ENCODE measurements at places on chromosomes 2 and 18.

DNA sequence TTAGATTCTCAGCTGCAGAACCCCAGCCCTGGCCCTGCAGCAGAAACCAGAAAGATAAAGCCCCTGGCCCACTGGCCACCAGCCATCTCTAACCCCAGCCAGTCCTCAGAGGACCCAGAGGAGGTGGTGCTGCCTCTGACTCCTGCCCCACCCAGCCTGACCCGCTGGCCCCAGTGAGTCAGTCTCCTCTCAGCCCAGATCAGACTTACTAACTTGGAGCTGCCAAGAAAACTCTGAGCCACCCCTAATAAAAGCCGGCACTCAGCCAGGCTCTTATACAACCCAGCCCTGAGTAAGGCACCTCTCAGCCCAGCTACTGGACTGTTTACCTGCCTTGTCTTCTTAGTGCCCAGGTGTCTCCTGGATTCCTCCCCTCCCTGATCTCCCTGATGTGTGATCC, 2.0 kb downstream of the SLC14A2 start:
- DNase-seq: no peak

DNA sequence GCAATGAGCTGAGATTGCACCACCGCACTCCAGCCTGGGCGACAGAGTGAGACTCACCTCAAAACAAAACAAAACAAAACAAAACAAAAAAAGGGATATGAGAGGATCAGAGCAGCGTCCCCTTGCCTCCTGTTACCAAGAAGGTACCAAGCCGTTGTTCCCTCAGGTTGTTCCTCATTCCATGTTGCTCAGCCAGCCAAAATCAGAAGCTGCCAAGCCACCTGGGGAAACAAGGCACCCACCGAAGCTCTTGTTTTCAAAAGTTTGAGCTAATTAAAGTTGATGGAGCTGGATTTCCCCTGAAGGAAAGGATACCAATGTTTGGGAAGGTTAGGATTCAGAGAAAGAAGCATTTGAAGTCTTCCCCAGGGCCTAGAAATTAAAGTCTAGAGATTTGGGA, 21.8 kb upstream of the STEAP3 start:
- no peak for DNase-seq

DNA sequence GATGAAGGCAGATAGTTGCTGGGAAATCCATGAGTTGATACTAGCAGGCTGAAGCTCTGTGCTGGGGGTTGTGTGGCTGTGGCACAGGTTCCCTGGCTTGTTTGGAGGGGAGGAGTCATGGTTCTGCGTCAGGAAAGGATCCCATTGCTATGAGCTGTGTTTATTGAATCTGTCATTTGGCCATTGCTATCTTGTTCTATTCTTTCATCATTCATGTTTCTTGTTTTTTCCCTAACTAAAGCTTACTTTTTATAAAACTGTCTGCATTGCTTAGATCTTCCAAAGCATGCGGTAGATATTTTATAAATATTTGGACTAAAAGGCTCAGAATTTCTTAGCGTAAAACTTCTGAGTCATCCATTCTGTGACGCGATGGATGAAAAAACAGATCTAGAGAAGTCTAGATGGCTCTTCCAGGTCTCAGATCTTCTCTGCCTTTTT, 335.3 kb downstream of the PTPRM start:
- DNase-seq: no peak

DNA sequence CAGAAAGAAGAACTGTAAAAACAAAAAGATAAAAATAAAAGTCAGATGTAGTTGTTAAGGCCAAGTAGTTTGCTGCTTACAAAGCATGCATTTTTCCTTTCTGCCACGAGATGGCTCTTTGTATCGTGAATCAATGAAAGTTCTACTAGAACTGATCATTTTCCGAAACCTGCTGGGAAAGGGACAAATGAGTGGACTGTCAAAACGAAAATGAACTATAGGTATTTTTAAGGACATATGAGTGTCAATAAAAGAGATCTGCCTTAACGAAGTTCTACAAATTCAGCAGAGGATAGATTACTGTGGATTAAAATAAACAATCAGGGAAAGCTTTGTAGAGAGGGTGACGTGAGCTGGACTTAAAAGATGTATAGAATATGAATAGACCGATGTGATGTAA, 15.0 kb upstream of the ELOA2 start:
- DNase-seq: no peak

DNA sequence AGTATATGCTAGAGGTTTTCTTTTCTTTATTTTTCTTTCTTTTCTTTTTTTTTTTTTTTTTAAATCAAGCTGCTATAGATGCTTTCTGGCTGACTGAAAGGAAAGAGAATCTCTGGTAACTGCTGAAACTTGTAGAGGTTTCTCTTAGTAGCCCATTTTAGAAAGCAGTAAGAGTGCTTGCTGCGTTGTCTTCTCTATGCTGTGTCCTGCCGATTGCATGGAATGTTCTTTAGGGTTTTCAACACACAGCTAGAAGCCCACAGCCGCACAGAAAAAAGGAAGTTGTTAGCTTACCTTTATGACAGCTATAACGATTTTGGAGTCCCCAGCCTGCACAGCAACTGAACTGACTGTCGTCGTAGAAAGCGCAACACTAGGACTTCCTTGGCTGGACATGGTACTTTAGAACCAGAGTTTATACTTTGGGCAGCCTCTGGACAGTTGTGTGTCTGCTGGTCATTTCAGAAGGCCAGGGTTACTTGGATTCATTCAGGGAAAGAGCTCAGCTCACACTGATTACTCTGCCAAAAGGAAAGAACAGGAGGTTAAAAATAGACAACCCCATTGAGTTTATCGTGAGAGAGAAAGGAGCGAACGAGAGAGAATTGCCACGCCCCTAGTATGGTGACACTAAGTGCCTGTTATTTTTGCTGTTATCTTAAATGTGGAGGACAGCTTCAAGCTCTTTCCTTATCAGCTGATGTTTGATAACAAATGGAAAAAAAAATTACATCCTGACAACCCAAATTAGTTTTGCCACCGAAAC, at the start of gene CCDC141:
Gene CCDC141 (minus strand): TSS at position 592 of the 766 bp plus-strand sequence. CDS start 196 bp downstream, at position 396.
- DNase-seq: no peak

DNA sequence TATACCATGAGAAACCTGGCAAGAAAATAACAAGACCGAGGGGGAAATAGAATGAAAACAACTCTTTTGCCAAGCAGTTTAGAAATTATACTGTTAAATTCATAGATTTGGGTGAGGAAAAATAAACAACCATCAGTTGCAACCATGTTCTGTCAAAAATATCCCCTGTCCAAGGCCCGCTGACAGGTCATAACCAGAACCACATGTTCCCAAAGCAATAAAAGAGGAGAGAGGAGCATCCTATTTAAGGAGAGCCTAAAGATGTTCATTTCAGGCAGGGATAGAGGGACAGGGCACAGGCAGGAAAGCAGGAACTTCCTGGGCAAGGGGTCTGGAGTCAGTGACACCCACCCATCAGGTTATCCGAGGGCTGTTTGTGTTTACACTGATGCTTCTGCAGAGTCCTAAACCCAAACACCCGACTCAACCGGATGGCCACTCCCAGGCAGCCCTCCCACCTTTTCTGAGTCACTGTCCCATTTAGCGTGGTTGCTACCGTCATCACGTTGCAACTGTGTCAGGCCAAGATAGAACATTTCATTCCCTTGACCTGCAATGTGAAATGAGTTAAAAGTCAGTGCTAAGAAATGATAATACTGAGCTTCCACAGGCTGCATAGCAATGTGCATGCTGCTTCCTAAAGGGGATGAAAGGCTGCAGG, 468.3 kb upstream of the RAB12 start:
- DNase-seq: no peak

DNA sequence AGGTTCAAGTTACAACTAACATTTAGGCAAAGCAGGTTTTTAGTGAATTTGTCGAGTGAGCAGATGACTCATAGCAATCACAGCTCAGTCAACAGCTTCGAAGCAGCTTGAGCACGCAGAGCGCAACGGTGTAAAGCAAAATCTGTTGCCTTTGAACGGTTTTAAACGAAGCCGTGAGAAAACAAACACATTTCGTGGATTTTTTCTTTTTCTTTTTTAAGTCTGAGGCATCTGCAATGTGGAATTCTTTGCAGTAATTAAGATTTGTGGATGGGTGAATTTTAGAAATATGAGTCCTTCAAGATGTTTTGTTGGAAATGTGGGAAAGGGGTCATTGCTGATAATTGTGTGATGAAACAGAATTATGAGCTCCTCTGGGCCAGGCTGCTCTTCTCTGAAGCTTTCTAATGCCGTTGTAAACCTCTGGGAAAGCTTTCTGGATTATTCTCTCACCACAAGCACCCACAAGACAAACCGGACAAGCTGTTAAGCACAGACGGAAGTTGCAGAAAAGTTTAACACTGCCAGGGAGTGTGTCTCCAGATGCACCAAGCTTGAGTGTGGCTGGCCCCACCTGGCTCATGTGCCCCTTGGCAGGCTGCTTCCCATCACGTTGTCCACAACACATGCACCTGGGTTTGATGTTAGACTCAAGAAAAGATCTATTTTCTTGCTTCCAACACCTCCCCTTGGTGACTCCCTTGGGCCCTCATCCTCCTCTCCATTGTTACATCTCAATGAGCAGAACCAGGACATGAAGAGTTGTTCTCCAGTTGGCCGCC, 224.7 kb downstream of the ACKR3 start:
- DNase-seq: no peak

- DNase-seq: no peak
Measured at GRCh38 chr2:157603198-157603597, 25.5 kb downstream of the ACVR1C start.

DNA sequence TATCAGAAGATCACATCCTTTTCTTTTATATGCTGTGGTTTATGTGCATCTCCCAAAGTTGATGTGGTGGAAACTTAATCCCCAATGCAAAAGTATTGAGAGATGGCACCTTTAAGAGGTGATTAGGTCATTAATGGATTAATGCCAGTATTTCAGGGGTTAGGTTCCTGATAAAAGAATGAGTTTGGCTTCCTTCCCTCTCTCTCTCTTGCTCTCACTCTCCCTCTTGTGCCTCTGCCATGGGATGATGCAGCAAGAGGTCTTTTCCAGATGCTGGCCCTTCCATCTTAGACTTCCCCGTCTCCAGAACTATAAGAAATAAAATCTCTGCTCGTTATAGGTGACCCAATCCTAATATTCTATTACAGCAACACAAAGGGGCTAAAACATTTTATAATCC, 85.0 kb downstream of the TTC27 start:
- no peak for DNase-seq

- no peak for DNase-seq
Measured at GRCh38 chr2:27029051-27029450, 3.7 kb upstream of the TMEM214 start.

- no peak for DNase-seq
Measured at GRCh38 chr18:37341016-37341415, 224.6 kb downstream of the CELF4 start.

DNA sequence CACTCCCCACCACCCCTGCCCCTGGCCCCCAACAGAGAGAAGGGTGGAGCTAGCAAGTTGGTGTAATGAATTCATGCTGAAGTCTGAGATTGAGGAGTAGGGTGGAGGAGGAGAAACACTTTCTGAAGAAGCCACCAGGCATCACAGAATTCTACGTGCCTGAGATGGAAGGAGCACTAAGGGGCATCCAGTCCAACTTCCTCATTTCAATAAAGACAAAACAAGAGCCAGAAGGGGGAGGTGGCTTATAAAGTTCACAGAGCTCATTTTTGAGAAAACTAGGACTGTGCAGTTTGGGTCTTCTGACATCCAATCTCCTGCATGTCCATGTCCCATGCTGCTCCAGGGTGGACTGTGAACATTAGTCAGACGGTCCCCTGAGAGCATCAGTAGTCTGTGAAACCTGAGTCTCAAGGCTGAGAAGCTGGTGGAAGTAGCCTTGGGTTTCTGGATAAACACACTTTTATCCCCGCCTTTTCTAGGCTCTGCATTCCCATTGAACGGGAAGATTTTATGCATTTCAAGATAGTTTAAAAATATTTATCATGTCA, 77.7 kb downstream of the TRIM43 start:
- DNase-seq: no peak

DNA sequence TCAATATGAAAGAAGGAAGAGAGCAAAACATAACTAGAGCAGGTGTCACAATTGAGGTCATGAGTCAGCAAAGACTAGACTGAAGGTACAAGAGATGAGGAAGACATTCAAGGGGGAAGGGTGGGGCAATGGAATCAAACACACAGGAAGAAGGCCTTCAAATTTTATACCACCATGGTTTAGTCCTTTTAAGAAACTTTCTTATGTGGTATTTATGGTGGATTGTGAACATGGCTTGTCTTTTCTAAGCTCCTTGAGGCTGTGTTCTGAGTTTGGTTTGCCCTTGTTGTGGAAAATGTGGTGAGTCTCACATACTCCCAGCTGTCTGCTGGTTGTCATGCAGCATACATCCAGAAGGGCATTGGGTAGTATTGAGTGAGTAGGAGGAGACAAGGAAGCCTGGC, 62.1 kb downstream of the NABP1 start:
- DNase-seq: peak; percentile 50

DNA sequence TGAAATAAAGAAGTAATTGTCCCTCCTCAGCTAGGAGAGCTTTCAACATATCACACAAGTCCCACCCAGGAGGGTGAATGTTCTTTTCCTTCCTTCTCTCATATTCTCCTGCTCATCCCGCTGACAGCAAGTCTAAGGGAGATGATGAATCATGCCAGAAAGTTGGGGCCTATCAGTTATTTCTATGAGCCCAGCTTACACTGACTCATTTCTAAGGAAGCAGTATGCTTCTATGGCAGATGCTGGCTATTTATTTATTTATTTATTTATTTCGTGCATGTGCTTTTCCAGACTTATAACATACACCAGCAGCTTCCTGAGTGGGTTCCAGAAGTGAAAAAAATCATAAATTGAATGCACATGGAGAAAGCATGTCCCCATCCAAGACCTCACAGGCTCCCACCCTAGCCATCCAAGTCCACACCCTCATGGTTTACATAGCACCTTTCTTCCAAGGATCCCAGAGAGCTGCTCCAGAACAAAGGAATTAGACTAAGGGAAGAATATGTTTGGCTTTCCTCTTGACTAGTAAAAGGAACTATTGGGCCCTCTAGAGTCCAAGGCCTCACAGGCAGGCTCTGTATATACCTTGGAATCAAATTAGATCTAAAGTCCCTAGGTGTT, 1074.2 kb upstream of the ZEB2 start:
- DNase-seq: no peak

- DNase-seq: no peak
Measured at GRCh38 chr2:71884303-71885042, 263.2 kb downstream of the CYP26B1 start.

GRCh38 chr2:151560289-151560688, 150.6 kb downstream of the RIF1 start:
- DNase-seq: no peak

DNA sequence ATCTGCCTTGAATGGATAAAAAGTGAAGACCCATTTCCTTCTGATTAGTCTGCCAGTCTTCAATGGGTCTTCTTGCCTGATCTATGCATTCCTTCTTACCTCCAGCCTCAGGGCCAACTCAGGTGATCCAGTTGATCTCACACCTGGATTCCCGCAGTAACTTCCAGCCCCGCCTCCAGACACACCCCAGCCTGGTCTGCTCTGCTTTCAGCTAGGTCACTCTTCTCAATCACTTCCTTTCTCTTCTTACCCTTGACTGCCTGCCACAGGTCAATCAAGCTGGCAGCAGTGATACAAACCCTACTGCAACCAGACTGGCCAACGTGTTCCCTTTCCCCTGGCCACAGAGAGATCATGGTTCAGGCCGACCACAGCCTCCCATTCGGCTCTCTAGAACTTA, 263.6 kb downstream of the ZNF516 start:
- DNase-seq: no peak

- no peak for DNase-seq
Measured at GRCh38 chr2:24613154-24613814, 122.2 kb downstream of the NCOA1 start.
